ENCODE measurements at places on chromosomes 6 and 20.
A peak's percentile ranks its signal among the peaks of the same experiment; 100 is the strongest.

GRCh38 chr6:137708481-137708880 is 158.6 kb upstream of the TNFAIP3 start:
- DNase-seq, result no peak

- no peak for DNase-seq
These were observed 76.0 kb upstream of the PCSK2 start for GRCh38 chr20:17150858-17151257.

DNA sequence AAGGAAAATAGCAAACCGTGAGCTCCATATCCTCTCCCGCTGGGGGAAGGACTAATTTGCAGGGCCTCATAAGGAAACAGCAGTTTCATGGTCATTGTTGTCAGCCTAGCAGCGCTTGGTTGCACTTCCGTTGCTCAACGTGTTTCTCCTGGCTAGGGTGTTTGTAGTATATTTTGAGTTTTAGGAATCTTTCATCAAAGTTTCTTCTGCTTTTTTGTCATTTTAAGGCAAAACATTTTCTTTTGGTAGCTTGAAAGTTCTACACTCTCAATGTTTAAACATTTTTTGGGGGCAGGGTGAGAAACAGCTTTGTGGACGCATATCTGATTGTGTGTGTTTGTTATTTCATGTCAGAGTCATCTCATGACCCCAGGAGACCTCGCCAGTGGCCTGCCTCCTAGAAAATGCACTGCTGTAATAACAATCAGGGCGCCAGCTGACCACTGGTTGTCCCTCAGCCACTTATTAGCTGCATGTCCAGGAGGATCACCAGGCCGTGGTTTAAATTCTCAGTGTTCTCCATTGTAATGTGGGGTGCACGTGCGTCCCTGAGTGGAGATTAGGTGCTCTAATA is 20.6 kb downstream of the JARID2 start:
- DNase-seq, result no peak

DNA sequence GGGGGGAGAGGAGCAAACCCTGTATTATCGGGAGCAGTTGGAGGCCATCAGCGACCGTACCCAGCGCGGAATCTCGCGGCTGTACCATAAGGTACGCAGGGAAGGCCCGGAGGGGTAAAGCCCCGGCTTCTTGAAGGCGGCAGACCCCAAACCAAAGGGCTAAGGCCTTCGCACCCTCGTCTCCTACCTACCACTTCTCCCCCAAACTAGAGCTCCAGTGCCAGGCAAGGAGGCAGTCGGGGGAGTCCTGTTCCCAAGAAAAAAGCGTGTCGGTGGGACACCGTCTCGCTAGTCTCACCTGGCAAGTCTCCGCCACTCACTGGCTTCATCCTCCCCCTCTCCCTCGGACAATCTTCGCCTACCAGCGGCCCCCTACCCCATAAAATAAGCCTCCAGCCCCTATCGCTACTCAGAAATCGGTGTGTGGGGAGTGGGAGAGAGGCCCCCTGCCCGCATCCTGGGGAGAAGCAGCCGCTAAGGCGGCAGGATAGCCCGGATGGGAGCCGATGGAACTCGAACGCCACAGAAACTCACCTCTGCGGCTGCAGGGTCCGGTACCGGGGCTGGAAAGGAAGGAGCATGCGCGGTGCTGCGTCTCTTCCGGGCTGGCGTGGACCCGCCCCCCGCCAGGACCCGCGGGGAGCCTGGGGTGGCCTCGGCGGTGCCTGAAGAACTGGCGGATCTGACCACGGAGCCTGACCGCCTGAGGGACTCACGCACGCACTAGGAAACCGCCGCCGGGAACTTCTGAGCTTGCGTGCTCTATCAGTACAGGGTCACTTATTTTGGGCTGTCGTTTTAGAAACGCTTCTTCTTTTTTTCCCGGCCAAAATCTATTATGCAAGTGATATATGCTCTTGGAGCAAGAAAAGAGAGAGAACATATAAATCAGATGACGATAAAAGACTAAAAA is at the start of gene RPS10:
RPS10 (minus strand) TSS at position 572 of the 913 bp plus-strand sequence. CDS start 848 bp downstream, outside the sequence.
- DNase-seq, result peak; percentile 93

All from stimulated activated CD4-positive, alpha-beta T cell treated with anti-CD3 and anti-CD28 coated beads, Interleukin-1b, Interleukin-23, amount 100 ng/mL, for 4 hours (primary cell).